Cardiac septum (tissue), 1 donor: ENCODE measurements at places on chromosomes 12 and 14.

- no peak for DNase-seq
These were observed 20.3 kb downstream of the PRICKLE1 start for GRCh38 chr12:42568952-42569915.

GRCh38 chr14:62691647-62692489, 353.4 kb downstream of the KCNH5 start:
- no peak for DNase-seq

DNA sequence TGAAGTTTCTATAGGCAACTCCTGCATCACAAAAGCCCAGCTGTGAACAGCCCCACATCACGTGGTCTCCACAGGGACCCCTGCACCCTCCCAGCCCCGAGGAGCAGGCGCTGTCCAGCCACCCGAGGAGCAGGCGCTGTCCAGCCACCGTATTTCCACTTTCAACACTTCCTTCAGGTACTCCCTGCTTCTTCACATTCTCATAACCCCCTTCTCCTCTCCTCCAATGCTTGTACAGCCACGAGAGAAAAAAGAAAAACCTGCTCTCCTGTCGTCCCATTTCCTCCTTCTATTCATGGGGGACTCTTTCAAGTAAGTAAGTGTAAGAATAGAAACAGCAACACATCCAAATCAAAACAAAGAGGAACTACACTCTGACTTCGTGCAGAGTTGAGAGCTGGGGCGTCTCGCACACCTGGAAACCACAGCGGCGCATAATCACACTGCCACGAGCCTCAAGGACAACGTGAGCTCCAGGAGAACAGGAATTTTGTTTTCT, 11.9 kb downstream of the CDC42BPB start:
- no peak for DNase-seq

- DNase-seq, result no peak
These were observed 30.4 kb upstream of the CISTR start for GRCh38 chr12:53782093-53782703.

GRCh38 chr12:66103016-66103913, 27.3 kb downstream of the LLPH start:
- DNase-seq, result no peak

GRCh38 chr14:89793367-89793716, 161.2 kb downstream of the EFCAB11 start:
- no peak for DNase-seq
